ENCODE measurements at places on chromosomes 2 and 18. TPM values are rescaled to one million over a fixed set of nuclear protein-coding genes. Genes with fewer than 3 reads are reported as not detected.

DNA sequence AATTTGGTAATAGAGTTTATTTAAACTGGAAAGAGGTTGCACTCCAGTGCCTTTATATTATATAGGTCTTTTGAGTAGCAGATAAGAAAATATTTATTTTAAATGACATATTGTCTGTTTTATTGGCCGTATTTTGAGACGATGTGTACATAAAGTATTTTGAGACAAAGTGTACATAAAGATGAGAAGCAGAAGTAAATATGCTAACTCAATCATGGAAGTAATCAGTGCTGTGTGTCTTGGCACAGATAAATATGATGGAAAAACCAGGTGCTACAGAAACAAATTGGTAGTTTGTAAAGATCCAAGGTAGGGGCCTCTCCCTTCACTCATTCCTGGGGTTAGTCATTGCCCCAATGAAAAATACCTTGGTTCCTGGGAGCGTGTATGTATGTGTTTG, 382.9 kb downstream of the DSEL start:
- no peaks in the 10 kb centered on the region for H3K36me3 ChIP-seq
- no peaks in the 10 kb centered on the region for H3K4me1 ChIP-seq
- H3K4me3 ChIP-seq: no peak overlapping the region
- no peak overlapping the region for H3K27ac ChIP-seq

DNA sequence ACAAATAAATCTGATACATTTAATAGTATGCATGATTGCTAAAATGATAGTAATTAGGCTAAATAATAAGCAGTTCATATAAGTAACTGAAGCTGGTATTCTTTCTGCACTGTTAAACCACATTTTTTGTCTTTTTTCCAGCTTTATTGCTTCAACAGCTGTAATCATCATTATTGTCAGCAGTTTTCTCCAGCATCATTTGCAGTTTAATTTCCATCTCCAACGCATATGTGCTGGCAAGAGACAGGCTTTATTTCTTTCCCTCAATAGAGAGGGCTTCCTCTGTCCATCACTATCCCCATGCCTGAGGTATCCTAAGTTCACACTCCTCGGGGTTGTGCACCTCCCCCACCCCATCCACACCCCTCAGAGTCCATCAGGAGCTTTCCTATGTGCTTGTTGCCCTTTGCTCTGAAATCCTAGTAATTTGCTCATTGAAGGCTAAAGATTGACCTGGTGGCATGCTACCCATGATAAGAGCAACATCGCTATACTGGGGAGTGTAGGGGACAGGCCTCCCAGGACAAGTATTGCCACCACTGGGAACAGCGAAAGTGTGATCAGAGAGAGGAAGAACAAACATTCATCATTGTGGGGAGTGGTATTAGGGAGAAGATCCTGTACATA, 37.1 kb downstream of the B4GALT6 start:
- H3K27ac ChIP-seq: peak overlapping the region; percentile 93
- DNase-seq: no peak
- peak overlapping the region; percentile 11 for H3K4me3 ChIP-seq

DNA sequence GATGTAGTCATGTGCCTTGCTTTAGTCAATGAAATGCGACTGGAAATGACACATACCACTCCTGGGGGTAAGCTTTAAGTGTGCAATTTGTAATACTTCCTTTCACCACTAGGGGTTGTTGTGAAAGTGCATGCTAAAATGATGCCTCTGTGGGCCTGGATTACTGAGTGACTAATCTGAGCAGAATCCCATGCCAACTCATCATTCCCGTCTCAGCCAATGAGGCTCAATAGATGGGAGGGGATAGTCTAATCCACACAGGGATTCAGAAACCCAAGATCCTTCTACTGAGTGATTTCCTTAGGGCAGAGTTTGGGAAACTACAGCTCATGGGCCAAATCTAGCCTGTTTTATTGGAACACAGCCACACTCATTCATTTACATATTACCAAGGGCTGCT, 54.0 kb downstream of the HRH4 start:
- peaks cover 7% of the 10 kb centered on the region for H3K27me3 ChIP-seq
- no peak for DNase-seq
- H3K4me1 ChIP-seq: no peaks in the 10 kb centered on the region
- H3K4me3 ChIP-seq: no peak overlapping the region
- H3K36me3 ChIP-seq: no peaks in the 10 kb centered on the region

Gene ZNF532
- total RNA-seq: 3.3 TPM

Gene GALNT14
- not detected for total RNA-seq

Gene TNFRSF11A
- 15.0 TPM for total RNA-seq

DNA sequence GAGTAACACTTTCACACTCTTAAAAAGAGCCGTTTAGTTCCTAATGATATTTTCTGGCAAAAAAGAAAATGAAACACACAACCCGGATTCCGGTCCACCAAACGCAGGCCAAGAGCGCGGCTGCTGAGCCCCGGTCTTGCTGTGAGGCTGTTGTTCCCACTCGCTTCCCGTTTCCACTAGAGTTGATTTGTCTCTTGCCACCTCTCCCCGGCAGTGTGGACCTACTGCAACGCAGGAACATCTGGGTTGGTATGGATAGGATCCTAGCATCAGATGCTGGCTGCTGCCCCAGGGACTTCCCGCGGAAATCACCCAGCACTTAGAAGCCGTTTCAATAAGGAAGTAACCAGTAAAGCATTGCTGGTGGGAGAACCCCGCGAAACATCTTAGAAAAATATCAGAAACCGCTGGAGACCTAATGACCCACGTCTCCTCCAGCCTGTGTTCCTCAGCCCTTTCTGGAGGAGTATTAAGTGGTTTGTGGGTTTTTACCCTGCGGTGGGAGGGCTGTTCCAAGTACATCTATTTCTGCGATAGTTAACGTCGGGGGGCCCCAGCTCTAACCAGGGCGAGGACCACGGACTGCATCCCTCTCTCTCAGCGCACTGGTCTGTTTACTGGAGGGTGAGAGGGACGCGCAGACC, 939 bp downstream of the DOCK10 start:
- peak; percentile 90 for DNase-seq
- H3K4me1 ChIP-seq: peaks cover 64% of the 10 kb centered on the region
- H3K27me3 ChIP-seq: no peaks in the 10 kb centered on the region
- peaks cover 22% of the 10 kb centered on the region for H3K36me3 ChIP-seq
- peak overlapping the region; percentile 99 for H3K27ac ChIP-seq

DNA sequence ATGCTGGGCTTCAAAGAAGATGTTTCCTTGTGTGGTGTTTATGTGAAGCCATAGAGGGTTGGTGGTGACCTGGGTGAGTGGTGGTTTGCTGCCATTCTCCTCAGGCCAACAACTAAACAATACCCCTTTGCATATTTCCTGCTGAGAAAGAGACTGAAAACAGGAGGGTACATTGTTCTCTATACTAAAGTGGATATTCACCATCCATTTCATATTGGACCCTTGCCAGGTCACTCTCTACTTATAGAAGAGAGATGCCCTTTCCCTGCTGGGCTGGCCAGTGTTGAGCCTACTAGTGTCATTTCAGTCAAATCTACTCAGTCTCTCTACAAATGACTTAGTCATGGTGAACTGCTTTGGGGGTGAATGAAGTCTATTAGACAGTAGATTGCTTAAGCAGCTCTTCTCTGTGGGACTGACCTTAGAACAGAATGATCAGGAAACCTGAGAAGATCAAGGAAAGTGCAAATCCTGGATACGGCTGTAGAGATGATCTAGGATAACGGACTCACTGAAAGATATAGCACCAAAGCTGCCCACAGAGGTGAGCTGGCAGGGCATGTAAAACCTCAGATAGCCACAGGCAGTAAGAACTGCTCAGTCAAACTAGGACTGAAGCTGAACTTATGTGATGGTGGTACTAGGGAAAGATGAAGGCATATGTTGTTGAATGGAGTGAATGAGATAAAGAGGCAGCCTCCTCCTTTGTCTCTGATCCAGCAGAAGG, 154.9 kb downstream of the MYO3B start:
- H3K36me3 ChIP-seq: no peaks in the 10 kb centered on the region
- no peak overlapping the region for H3K4me3 ChIP-seq
- no peak overlapping the region for H3K27ac ChIP-seq
- no peak for DNase-seq

GRCh38 chr2:45055162-45055605, 45.9 kb upstream of the SIX2 start:
- peak; percentile 28 for DNase-seq
- no peak overlapping the region for H3K4me3 ChIP-seq
- H3K36me3 ChIP-seq: no peaks in the 10 kb centered on the region
- H3K27me3 ChIP-seq: peaks cover 19% of the 10 kb centered on the region

- H3K36me3 ChIP-seq: no peaks in the 10 kb centered on the region
- H3K4me3 ChIP-seq: no peak overlapping the region
- peaks cover 5% of the 10 kb centered on the region for H3K4me1 ChIP-seq
- no peak for DNase-seq
- H3K27me3 ChIP-seq: no peaks in the 10 kb centered on the region
Observed at GRCh38 chr2:147485210-147485851, 359.5 kb upstream of the ACVR2A start.

Gene SERPINB10
- total RNA-seq: not detected

GRCh38 chr2:134772493-134773169, 53.8 kb upstream of the TMEM163 start:
- no peak overlapping the region for H3K27ac ChIP-seq
- H3K4me3 ChIP-seq: no peak overlapping the region
- H3K4me1 ChIP-seq: no peaks in the 10 kb centered on the region
- no peaks in the 10 kb centered on the region for H3K36me3 ChIP-seq

Gene CTLA4
- total RNA-seq: 13.7 TPM

Gene EN1
- total RNA-seq: not detected

GRCh38 chr2:2507417-2507997, 176.4 kb upstream of the MYT1L start:
- H3K27ac ChIP-seq: no peak overlapping the region
- DNase-seq: no peak
- H3K36me3 ChIP-seq: no peaks in the 10 kb centered on the region
- no peaks in the 10 kb centered on the region for H3K4me1 ChIP-seq

- H3K36me3 ChIP-seq: no peaks in the 10 kb centered on the region
- no peak overlapping the region for H3K27ac ChIP-seq
- peaks cover 8% of the 10 kb centered on the region for H3K27me3 ChIP-seq
- no peak for DNase-seq
Observed at GRCh38 chr2:226790011-226790410, 9.6 kb downstream of the IRS1 start.

- H3K4me1 ChIP-seq: peaks cover 25% of the 10 kb centered on the region
- H3K36me3 ChIP-seq: no peaks in the 10 kb centered on the region
- no peak for DNase-seq
- peak overlapping the region; percentile 61 for H3K4me3 ChIP-seq
Observed at GRCh38 chr2:144215701-144216675, 303.9 kb downstream of the ZEB2 start.

GRCh38 chr2:189092936-189093335, 86.6 kb downstream of the COL5A2 start:
- H3K4me3 ChIP-seq: no peak overlapping the region
- no peaks in the 10 kb centered on the region for H3K36me3 ChIP-seq
- no peak for DNase-seq
- no peak overlapping the region for H3K27ac ChIP-seq
- H3K4me1 ChIP-seq: no peaks in the 10 kb centered on the region

DNA sequence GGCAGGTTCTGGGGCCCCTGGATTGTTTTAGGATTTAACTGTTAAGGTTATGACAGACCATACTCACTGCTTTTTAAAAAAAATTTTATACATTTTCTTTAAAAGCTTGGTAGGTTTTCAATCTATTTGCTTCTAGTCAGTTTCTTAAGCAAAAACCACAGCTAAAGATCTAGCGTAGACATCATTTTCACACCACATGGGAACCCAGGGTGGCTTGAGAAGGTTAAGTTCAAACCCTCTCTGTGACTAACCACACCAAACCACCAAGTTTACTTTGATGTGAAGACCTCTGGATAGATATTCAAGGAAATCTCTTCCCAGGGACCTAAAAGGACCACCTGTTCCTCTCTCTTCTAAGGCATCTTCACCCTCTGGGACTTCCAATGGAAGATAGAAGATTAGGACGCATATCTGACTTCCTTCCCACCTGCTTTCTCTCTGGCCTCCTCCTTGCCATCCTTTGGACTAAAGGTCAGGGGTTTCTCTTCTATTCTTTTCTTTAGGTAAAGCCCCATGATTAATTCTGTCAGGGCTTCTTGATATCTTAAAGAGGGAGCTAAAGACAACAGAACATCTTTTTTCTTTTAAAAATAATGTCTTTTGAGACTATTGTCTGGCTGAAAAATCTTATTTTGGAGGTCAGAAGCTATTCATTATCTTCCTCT, 32.3 kb downstream of the FOSL2 start:
- no peaks in the 10 kb centered on the region for H3K27me3 ChIP-seq
- H3K27ac ChIP-seq: peak overlapping the region; percentile 97
- DNase-seq: no peak
- H3K4me3 ChIP-seq: peak overlapping the region; percentile 84
- peaks cover 57% of the 10 kb centered on the region for H3K4me1 ChIP-seq

DNA sequence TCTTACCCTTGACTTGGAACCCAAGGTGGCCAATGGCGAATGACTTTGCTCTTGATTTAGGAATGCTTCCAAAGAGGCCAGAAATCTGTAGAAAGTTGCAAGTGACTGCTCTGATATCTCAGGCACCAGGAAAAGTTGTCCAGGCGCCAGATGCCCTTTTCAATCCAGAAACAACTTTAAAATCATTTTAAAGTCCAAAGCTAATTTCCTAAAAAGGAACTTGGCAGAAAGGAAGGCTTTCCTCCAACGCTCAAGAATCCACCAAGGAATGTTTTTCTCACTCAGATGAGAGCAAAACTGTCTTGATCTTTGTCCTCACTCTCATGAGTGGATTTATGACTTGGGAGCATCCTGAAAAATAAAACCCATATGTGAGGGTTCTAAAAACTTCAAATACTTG, 5.3 kb downstream of the NGEF start:
- H3K4me1 ChIP-seq: peaks cover 5% of the 10 kb centered on the region
- no peaks in the 10 kb centered on the region for H3K36me3 ChIP-seq
- no peak overlapping the region for H3K27ac ChIP-seq
- DNase-seq: no peak

GRCh38 chr2:84649487-84650142, 133.3 kb downstream of the DNAH6 start:
- no peak for DNase-seq
- H3K4me3 ChIP-seq: no peak overlapping the region
- H3K27ac ChIP-seq: no peak overlapping the region
- peaks cover 43% of the 10 kb centered on the region for H3K4me1 ChIP-seq
- H3K36me3 ChIP-seq: peaks cover 9% of the 10 kb centered on the region

DNA sequence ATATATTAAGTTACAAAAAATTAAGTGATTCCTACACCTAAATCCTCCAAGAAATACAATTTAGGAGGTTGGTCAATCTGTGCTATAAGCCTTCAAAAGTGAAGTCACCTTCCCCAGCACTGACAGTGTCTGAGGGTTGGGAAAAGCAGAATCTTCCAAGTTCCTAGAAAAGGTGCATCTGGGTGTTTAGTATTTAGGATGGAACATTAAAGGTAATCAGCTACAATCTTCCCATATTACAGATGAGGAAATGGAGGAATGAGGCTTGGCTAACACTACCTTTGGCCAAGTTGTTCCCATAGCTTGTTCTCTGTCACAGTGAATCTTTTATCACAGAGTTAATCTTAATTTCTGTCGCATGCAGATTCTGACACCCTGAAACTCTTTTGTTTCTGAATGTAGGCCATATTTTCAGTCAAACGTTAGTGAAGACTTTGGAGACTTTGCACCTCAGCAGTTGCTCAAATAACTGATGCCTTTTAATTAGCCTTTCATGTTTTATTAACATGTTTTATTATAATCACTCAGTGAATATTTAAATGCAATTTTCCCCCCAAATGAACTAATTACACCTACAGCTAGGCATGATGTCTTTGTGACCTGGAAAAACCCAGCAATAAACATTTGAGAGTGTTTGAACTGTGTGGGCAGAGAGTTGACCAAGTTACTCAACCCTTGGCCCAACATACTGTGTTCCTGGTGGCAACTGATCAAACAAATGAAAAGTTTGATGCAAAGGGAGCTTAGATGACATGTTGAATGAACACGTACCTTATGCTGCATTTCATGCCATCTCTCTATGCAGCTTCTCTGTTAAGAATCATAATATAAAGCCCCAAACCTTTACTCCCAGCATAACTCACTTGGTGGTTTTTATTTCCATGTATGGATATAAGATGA, 17.6 kb downstream of the FN1 start:
- DNase-seq: no peak
- no peaks in the 10 kb centered on the region for H3K36me3 ChIP-seq

Data from natural killer cell treated with Interleukin-12 subunit alpha and Interleukin-12 subunit beta and Interleukin-15 and Interleukin-18, amount 100 ng/mL, for 72 hours (primary cell).